ENCODE measurements at places on chromosomes 6 and 20. TPM values are rescaled to one million over a fixed set of nuclear protein-coding genes. Genes with fewer than 3 reads are reported as not detected.

GCNT2 gene
- 13.2 TPM for total RNA-seq

CDSN gene
- not detected for total RNA-seq

AVP gene
- not detected for total RNA-seq

TNFRSF21 gene
- total RNA-seq: 27.1 TPM

PSORS1C2 gene
- total RNA-seq: 0.49 TPM

SLCO4A1 gene
- total RNA-seq: 26.5 TPM

IPCEF1 gene
- total RNA-seq: 0.61 TPM

DEF6 gene
- 1.8 TPM for total RNA-seq

HLA-DOA gene
- 0.69 TPM for total RNA-seq

ZC2HC1B gene
- not detected for total RNA-seq

MOXD1 gene
- not detected for total RNA-seq

EYA4 gene
- total RNA-seq: not detected

TFAP2C gene
- total RNA-seq: 35.3 TPM

HDDC2 gene
- 55.4 TPM for total RNA-seq

NKX2-2 gene
- total RNA-seq: 1.2 TPM

Measured in glutamatergic neuron (in vitro differentiated cells).